ENCODE measurements at places on chromosomes 6 and 20. TPM values are rescaled to one million over a fixed set of nuclear protein-coding genes. Genes with fewer than 3 reads are reported as not detected.

DNA sequence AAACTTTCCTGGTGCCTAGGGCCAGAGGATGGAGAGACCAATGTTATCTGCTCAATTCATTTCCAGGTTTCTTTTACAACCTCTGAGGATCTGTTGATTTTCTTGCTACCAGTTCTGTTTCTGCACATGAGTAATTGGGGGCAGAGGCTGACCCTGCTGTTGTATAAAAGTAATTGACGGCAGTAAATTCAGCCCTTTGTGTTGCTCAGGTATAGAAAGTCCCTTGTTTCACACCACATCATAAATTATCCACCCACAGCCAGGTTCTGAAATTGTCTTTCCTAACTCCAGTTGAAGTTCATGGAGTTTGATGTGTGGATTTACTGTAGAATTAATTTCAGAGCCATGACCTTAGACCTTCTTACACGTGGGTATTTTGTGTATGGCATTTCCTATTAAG, 107.4 kb upstream of the GRIK2 start:
- DNase-seq: no peak

DNA sequence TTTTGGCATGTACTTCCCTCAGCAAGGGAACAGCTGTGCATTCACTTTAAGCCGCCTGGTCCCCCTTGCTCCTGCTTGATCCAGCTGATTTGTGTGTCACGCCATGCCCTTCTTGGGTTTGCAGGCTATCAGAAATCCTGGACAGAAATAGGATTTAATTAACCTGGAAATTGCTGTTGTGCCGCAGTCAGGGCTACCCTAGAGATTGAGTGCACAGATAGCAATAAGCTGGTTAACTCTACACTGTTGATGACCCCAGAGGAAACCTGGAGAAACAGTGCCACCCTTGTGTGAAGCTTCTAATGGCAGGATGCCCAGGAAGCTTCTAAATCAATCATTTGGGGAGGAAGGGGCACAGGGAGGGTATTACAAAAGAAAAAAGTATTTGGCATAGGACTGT, 199.0 kb downstream of the JARID2 start:
- no peak for DNase-seq

GRCh38 chr20:20233041-20233514, 134.8 kb upstream of the INSM1 start:
- DNase-seq: no peak

DNA sequence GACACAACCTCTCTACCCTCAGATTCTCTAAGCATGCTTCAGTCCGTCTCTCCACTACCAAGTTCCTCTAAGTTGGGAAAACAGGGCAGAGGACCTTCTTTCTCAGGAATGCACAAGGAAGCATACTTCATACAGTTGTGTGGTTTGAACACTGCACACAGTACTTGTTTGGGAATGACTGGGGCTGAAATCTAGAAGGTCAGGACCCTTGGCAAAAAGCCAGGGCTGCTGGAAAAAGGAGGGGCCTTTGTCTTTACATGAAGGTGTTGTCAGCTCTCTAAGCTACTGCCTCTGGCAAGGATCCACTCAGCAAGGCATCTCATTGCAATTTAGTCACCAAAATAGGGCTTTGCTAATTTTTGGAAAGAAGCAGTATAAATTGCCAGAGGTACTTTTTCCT, 20.7 kb upstream of the HEY2 start:
- no peak for DNase-seq

- DNase-seq: no peak
Measured at GRCh38 chr6:35539223-35539622, 26.5 kb upstream of the TULP1 start.

Gene KCNG1
- polyA plus RNA-seq: 0.64 TPM

Gene SSTR4
- not detected for polyA plus RNA-seq

Gene MYMX
- 0.42 TPM for polyA plus RNA-seq

Gene FERMT1
- 0.06 TPM for polyA plus RNA-seq

Data from heart left ventricle (tissue), 16 donors.